Large intestine (tissue), 12 donors: ENCODE measurements at places on chromosomes 1 and 21. TPM values are rescaled to one million over a fixed set of nuclear protein-coding genes. Genes with fewer than 3 reads are reported as not detected.
A peak's percentile ranks its signal among the peaks of the same experiment; 100 is the strongest.

GPATCH3 gene
- 14.7 TPM for polyA plus RNA-seq

SLC6A9 gene
- 3.5 TPM for polyA plus RNA-seq

GATAD2B gene
- 13.5 TPM for polyA plus RNA-seq

HES2 gene
- polyA plus RNA-seq: 0.75 TPM

- DNase-seq: no peak
These were observed 2.3 kb downstream of the FAAP20 start for GRCh38 chr1:2192031-2192995.

- no peak for DNase-seq
These were observed 217.9 kb upstream of the NRIP1 start for GRCh38 chr21:15282665-15283064.

- DNase-seq: no peak
These were observed 24.1 kb downstream of the PIGM start for GRCh38 chr1:160007577-160008200.

- DNase-seq: no peak
These were observed 279.3 kb downstream of the PAPPA2 start for GRCh38 chr1:176742322-176742721.

- DNase-seq: no peak
These were observed 42.9 kb downstream of the HLX start for GRCh38 chr1:220921971-220922635.

DNA sequence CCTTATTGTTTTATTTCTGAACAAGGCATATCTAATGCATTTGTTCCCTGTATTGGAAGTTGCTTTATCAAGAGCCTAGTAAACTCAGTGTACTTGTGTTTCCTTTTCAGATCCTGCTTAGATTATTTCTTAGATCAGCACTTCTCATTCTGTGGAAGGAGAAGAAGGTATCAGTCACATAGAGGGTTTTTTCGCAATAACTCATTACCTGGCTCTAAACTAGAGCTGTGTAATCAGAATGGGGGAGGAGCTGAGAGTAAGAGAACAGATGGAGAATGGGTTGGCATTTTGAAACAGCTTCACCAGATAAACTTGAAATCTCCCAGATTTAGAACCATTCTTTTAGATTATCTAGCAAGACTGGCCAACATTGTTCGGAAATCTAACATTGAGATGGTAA, 11.0 kb downstream of the AHCYL1 start:
- DNase-seq: no peak

DNA sequence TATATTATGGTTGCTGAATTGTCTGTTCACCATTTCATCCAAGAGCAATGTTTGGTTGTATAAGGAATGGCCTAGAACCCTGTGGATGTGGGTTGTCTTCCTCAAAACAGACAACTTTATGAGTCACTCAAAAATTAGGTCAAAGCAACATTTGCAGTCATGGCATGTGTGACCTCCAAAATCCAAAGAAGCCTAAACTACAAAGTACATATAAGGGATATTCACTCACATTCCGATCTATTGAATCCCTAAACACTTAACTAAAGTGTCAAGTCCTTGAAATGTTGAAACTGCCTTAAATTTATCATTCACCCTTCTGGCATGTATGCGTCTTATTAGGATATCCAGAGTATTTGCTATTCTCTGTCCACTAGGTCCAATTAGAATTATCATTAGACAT, 491.5 kb downstream of the NUF2 start:
- no peak for DNase-seq

- no peak for DNase-seq
These were observed 31.2 kb downstream of the MTARC1 start for GRCh38 chr1:220817907-220818306.

GRCh38 chr1:194705123-194705854, 1518.9 kb upstream of the B3GALT2 start:
- no peak for DNase-seq

DNA sequence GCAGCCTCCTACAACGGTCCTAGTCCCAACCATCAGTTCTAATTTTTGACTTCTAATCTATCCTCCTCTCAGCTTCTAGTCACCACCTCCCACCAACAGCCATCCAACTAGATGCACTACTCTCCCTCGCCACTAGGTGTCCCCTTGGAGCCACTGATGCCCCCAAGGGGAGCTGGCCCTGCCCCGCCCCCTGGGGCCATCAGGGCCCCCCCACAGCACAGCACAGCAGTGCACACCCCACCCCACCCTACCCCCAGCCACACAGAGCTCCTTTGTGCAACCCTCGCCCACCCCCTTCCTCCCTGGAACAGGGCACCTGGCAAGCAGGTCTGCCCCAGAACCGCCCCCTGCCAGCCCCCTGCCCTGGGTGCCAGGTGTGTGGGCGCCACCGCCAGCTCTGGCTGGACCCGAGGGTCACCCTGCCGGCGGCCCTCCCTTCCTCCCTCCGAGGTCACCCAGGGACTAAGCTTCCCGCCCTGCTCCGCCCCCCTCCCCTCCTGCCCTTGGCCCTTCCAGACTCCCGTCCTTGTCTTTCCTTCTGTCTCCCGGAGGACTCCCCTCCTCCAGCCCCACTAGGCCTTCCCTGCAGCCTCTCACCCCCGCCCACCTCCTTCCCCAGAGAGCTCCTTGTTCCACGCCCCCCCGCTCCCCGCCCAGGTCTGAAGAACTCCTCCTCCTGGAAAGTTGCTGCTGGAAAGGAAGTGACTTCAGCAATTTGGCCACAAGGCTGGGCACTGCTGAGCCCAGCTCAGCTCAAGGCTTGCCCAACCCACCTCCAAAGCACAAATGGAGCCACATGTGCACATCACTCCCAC, 47.0 kb downstream of the AHDC1 start:
- peak; percentile 94 for DNase-seq

DNA sequence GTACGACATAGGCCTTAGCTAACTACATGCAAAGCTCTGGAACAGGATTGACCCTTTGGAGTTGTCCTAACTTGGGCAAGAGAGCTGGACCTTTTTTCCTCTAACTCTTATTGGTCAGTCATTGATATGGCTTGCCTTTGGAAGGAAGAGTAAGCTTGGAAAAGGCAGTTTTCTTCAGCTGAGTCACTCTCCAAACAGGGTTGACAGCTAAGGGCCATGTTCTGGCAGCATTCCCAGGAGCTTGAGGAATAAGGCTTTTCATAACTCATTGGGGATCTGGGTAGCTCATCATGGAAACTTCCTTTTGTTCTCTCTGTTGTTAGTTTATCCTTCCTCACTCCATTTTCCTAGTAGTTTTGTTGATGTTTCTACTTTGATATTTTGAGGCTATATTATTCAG, 14.5 kb upstream of the ERRFI1 start:
- peak; percentile 45 for DNase-seq

DNA sequence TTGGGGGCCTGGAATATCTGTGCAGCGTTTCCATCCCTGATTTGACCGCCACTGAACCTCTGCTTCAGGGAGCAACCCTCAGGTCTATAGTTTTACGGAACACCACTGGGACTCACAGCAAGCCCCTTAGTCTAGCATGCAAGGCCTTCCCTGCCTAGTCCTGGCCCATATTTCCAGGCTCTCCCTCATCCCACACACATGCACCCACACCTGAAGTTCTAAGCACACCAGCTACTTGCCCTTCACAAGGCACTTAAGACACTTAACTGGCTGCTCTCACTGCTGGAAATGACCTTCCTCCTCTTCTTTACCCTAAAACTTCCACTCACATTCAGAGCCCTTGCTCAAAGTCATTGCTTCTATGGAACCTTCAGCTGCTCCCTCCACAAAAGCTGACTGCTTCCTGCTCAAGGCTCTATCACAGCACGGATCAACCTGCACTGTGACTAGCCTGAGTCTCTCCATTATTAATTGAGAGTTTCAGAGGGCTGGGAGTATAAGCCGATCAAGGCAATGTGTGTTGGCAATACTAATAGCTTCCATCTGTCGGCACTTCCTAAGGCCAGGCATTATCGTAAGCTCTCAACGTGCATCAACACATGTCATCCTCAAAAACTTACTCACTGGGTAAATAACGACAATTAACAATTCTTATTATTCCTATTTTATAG, 84.3 kb downstream of the RRAGC start:
- no peak for DNase-seq
